Cardiac septum (tissue), 1 donor: ENCODE measurements at places on chromosomes 1 and 21. TPM values are rescaled to one million over a fixed set of nuclear protein-coding genes. Genes with fewer than 3 reads are reported as not detected.
A peak's percentile ranks its signal among the peaks of the same experiment; 100 is the strongest.

COL24A1 gene
- 1.3 TPM for total RNA-seq

SMIM11 gene
- total RNA-seq = 23.8 TPM

OR10Z1 gene
- not detected for total RNA-seq

TMEM9 gene
- 25.0 TPM for total RNA-seq

KLF17 gene
- total RNA-seq = not detected

AK4 gene
- 163 TPM for total RNA-seq

PRSS38 gene
- not detected for total RNA-seq

MNDA gene
- 6.9 TPM for total RNA-seq

DNA sequence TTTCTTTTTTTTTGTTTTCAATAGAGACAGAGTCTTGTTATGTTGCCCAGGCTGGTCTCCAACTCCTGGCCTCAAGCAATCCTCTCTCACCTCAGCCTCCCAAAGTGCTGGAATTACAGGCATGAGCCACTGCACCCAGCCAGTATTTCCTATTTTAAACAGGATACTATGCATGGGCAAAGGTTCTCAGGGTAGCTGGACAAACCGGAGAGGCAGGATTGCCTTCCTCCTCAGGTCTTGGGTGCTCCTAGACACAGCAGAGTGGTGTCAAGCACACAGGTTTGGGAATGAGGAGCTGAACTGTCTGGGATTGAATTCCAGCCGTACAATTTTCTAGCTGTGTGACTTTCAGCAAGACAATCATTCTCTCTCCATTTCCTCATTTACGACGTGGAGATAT lies 22.9 kb upstream of the HNRNPU start:
- no peak for DNase-seq

DNA sequence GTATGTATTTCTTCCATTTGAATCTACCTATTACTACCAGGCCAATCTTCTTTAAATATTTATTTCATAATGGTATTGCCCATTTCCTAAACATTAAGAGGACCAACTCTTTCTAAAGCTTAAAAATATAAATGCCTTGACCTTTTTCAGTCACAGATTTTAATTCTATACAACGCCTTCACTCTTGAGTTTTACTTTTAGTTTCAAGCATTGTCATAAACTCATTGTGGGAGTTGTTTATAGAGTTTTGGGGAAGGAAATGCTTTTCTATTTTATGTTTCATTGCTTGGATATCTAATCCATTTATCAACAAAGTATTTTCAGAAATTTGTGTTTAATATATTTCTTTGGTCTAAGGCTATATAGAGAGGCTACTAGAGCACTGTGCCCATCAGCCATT lies 155.8 kb downstream of the DPYD start:
- no peak for DNase-seq

- no peak for DNase-seq
Observed at GRCh38 chr1:246843876-246844275, 87.9 kb downstream of the AHCTF1 start.

DNA sequence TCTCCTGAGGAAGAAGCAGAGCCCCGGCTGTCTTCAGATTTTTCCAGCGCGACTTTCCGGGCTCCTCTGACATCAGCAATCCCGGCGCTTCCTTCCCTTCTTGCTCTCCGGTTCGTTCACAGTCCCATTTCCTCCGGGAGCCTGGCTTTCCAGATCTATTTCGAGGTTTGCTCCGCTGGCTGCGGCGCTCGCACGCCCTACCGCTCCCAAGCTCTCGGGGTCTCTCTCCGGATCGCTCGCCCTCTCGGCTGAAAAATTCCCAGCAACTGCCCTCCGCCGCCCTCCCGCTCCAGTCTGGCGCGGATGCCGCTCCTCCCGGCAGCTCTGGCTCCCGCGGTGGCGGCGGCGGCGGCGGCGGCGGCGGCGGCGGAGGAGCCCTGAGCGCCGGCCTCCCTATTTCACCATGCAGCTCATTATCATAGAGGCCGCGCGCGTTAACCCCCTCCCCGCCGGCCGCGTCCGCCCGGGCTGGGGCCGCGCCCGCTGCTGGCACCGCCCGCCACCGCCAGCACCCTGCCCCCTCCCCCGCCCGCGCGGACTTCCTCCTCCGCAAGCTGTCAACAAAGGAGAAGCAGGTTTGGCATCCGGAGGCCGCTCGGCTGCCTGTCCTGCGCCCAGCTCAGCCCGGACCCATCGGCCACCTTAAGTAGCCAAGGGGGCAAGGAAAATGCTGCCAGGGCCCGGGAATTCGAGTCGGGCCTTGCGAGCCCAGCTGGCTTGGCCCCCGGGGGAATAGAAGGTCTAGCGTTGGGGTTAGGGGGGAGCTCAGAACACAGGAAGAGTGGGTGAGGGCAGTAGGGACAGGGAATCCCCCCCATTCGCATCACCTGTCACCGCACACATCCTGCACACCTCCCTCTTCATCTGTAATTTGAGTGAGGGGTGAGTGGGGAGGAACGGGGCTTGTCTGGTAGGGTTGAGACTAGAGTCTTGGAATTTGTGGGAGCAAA lies at the start of gene PLXNA2:
Gene PLXNA2, minus strand, starts transcription at position 418 of the 950 bp plus-strand sequence. CDS start 26,462 bp downstream, outside the sequence.
- peak; percentile 95 for DNase-seq

DNA sequence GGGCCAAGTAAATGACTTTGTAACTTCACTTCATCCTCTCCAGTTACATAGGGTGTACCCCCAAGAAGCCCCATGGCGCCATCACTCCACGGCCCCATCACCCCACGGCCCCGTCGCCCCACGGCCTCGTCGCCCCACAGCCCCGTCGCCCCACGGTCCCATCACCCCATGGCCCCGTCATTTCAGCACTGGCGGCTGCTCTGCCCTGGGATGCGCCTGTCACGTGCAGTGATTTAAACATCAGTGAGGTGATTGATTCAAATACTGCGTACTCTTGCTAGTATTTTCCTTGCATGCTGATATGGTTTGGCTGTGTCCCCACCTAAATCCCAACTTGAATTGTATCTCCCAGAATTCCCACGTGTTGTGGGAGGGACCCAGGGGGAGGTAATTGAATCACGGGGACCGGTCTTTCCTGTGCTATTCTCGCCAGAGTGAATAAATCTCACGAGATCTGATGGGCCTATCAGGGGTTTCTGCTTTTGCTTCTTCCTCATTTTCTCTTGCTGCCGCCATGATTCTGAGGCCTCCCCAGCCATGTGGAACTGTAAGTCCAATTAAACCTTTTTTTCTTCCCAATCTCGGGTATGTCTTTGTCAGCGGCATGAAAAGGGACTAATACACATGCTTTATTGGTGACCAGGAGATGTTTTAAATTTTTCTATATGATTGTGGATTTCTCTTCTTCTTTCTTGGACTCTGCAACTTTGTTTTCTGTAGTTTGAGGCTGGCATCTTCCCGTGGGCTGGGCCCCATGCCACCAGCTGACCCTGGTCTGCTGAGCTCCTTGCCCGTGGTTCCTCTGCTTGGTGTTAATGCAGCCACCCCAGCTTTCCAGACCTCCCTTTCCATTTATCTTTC lies 50.1 kb upstream of the PCBP3 start:
- no peak for DNase-seq

DNA sequence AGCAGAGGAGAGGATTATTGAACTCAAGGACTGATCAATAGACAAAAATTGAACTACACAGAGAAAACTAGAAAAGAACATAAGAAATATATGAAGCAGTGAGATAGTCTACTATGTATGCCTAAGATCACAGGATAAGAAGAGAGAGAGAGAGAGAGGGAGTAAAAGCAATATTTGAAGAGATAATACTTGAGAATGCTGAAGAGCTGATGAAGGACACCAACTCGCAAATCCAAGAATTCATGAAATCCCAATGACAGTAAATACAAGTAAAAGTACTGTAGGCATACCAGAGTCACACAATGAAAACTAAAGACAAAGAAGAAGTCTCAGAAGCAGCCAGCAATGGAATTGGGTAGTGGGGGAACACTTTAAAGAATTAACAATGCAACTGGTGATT lies 260.1 kb upstream of the SPAG17 start:
- no peak for DNase-seq

DNA sequence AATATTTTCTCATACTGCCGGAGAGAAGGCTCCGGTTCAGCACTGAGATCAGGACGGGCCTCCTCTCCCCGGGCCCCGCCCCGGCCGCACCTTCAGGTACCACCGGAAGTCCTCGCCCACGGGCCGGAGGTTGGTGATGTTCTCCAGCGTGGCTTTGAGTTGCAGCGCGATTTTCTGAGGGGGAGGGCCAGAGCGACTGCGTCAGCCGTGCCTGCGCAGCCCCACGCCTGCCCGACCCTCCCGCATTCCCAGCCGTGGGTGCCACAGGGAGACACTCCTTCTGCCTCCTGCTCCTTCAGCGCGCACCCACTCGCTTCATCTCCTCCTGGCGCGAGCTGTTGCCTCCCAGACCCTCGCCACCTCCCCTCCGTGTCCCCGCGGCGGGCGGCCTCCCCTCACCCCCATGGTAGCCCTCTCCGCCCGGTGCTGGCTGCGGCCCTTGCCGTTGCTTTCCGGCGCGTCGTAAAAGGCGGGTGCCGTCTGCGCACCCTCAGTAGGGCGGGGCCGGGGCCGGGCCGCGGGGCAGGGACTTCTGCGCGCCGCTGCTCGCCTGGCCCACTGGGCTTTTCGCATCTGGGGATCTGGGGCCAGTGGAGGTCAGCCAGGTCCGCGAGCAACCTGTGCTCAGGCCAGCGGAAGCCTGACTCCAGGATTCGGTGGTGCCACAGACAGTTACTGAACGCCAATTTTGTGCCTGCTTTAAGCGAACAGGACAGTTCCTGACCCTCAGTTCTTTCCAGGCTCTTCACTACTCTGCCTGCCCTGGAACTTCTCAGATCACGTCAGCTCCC lies at the start of gene CZIB:
Gene CZIB, minus strand, starts transcription at position 464 of the 791 bp plus-strand sequence. Its CDS starts 59 bp downstream, at position 405.
- peak; percentile 96 for DNase-seq

DNA sequence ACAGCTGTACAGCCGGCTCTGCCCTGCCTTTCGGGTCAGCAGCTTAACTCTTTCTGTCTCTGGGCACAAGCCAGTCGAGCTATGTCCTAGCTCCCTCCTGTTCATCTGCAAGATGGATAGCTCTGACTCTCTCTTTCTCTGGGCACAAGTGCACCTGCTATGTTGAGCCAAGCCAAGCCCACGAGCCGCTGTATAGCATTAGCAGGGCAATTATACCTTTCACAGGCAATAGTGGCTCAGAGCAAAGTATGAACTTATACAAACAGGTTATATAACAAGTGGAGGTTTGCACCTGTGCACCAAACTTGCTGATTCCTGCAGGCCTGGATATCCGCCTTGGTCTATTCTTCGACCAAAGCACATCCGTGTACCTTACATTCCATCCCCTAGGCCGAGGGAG lies 33.0 kb upstream of the CR2 start:
- DNase-seq = no peak

- no peak for DNase-seq
Observed at GRCh38 chr1:4128616-4129015, 228.5 kb upstream of the C1orf174 start.

DNA sequence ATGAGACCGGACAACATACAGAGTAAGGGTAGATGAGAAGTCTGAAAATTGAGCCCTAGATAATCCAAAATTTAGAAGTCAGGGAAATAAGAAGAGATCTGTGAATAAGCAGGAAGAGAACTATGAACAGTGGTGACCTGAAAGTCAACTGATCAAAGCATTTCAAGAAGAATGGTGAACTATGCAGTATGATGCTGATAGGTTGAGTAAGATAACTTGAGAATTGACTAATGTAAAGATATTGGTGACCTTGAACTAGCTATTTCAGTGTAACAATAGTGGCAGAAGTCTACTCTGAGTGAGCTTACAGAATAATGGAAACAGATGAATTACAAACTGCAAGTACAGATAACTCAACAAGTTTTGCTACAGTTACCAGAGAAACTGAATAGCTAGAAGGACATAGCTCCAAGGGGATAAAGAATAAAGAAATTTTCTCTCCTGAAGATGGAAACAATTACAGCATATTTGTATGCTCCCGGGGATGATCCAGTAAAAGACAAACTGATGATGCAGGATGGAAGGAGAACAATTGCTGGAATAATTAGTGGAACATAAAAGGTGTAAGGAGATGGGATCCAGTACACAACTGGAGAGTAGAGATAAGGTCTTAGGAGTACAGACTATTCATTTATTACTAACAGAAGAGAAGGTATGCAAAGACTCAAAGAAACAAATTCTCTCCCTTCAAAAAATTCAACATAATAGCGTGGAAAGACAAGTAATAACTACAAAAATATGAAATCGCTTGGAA lies 10.9 kb downstream of the NRDC start:
- DNase-seq = no peak

GRCh38 chr1:193031431-193031830 lies 27.7 kb downstream of the UCHL5 start:
- no peak for DNase-seq

DNA sequence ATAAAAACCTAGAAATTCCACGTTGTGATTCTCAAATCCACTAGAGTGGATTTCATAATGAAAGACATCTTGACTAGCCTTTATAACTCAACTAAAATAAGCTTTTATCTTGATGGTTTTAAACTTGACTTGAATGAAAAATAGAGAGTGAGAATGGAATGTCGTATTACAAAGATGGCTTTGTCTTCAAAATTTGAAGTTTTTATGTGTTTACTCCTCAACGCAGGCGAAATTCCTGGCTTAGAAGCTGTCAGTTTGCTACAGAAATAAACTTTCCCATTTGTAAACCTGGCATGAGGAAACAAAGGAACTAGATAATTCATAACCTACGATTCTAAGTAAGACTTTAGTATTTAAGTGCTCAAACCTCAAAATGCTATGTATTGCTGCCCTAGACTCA lies 90.0 kb upstream of the KRTAP19-8 start:
- no peak for DNase-seq

DNA sequence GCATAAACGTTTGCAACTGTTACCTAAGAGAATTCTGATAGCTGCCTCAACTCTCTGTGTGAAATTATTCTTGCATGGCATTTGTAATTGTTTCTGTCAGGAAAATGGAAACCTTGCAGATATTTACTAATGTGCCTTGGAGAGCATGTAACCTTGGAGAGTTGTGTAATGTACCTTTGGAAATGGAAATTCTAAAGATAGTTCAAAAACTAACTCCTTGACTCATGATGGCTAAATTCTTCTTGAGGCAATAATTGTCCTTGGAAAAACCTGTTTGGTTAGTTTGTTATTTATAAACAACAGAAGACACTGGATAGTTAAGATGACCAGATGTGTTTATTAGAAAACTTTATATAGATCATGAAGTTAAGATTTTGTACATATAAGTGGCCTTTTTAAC lies 1033.8 kb downstream of the PLA2G4A start:
- no peak for DNase-seq

- DNase-seq = no peak
Observed at GRCh38 chr1:19205403-19205802, 4.7 kb downstream of the UBR4 start.

GRCh38 chr1:96522927-96523326 lies 198.7 kb upstream of the PTBP2 start:
- no peak for DNase-seq

DNA sequence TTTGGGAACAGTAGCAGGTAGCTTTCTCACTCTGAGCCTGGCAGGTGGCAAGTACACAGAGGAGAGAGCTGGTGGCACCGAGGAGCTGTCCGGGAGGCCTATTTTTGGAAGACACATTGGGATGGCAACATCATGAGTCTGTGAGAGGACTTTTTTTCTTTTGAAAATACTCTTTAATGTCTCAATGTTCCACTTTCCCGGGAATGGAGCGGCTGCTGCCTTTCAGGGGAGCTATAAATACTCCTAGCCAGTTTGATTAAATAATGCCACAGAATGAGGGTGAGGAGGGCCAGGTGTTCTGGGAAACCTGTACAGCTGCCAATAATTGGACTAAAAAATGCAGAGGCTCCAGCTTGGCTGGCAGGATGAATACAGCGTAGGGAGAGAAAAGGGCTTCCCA lies 93.3 kb upstream of the COG2 start:
- DNase-seq = no peak
